Omental fat pad (tissue), 4 donors: ENCODE measurements at places on chromosomes 3 and 15.

- no peak for DNase-seq
Measured at GRCh38 chr3:123341871-123342630, 106.8 kb downstream of the ADCY5 start.

DNA sequence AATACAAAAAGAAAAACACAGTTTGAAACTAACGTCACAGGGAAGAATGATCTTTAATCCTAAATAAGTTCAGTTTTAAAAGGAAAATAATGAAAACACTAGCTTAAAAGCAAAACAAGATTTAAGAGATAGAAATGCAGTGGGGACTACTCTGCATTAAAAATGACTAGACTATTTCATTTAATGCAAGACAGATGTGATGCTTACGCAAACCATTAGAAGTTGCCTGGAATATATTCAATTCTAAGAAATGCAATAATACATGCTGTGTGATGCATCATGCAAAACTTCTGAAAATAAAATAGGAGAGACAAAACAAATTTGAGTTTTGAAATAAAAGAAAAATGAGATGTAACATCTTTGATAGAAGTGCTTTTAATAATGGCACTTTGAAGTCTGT lies 97.6 kb upstream of the STRIT1 start:
- no peak for DNase-seq

GRCh38 chr3:190774633-190775032 lies 87.9 kb downstream of the GMNC start:
- no peak for DNase-seq

DNA sequence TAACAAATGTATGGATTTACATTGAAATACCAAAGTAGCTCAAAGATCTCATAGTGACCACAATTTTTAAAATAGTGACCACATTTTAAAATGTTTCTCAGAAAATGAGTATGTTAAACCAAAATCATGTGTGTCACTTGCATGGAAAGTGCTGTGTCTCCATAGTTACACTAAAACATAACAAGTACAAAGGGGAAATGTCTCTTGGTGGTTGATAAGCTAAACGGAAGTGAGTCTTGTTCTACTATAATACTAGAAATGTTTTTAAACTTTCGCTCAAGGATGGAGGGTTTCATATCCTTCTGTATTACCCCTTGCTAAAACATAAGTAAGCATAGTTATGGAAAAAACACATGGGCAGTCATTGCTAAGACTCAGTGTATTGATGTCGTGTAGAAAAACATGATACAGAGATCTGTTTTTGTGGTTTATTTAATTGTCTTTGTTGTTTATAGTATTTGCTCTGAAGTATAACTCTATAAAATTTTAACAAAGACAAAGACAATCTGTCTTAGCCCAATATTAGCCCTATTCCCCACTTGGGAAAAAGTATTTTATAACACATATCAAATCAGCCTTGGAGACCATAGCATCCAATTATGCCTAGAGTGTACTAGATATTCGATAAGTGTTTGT lies 27.0 kb upstream of the DENND4A start:
- DNase-seq: no peak

DNA sequence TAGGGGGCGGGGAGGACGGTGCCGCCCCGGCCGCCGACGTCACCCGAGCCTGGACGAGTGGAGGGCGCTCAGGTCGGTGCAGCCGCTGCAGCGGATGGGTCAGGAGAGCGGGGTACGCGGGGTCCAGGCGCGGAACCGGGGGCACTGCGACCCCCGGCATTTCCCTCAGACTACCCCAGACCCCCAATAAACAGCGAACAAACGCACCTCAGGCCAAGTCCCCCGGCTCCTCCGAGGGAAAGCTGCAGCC lies 78.9 kb downstream of the IQSEC1 start:
- no peak for DNase-seq

DNA sequence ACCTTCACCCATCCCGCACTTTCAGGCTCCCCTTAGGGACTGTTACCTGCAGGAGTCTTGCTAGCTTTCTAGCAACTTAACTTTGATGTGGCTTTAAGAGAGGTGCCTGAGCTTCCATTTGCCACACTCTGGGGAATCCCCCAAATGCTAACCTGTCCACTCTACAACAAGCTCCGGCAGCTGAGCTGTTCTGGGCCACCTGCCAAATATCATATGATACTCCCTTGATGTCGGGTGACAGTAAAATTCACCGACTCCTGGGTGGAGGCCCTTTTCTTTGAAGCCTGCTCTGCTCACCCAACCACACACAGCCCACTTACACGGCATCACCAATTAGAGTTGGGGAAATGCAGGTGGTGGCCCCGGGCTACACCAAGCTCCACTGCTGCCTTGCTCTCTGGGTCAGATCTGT lies 38.0 kb upstream of the XCR1 start:
- DNase-seq: no peak

- DNase-seq: peak; percentile 63
Measured at GRCh38 chr15:64883997-64884511, 27.6 kb upstream of the ANKDD1A start.

DNA sequence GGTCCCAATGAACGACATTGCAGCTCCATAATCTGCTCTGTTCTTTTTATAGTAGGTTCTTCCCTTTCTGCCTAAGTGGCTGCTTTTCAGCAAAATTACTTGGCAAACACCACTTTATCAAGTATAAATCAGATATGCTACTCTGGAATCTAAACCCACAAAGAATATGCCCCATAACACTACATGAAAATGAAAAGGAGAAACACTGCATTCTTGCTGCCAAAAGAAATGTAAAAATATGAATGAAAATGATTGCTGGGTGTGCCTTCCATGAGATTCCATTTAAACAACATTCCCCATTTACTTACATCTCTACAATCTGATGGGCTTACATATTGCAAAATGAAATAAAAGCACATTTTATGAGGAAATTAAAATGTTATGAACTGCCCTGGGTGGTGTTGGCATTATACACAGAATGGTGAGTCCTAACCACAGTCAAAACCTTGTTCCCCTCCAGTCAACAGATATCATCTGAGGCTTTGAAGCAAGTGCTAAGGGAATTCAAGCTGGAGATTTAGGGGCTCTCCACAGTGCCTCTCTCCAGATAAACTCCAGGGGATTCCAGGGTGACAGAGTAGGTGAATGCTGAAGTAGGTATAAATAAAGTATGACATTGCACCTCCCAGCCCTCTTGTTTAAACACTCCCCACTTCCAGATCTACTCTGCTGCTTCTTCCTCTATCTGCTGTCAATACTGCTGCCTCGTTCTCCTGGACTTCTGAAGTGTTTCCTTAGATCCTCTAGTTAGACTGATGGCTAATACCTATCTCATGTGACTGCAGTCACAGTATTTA lies 136.5 kb downstream of the RORA start:
- no peak for DNase-seq

DNA sequence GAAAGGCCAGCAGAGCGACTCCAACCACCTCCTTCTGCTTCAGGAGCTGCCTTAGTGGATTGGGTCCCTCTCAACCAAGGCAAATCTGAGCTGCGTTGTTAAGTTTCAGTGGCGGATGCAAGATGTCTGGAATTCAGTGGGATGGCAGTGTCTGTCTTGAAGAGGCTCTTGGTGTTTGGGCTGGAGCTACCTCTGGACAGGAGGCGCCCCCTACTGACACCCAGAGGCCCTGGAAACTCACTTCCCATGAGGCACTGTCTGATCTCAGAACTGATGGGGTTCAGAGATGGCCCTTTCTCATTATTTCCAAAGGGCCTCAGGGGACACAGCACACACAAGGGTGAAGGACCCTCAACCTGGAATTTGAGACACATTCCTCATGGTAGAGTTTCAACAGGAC lies 6.0 kb upstream of the SLC28A1 start:
- DNase-seq: peak; percentile 32

DNA sequence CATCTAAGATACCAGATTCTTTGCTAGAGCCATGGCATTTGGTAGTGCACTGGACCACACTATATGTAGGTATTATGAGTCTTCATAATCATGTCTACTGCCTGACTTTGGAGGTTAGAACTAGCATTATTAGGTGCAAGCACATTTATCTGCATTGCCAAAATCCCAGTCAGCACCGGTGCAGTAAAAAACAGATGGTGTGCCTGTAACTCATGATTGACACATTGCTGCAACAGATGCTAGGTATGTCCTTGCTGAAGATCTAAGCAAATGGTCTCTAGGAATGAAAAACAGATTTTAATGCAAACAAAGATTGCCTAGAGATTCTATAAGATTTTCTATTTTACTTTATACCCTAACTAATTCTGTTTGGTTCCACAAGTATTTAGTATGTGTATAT lies 47.7 kb downstream of the MYO5A start:
- no peak for DNase-seq

DNA sequence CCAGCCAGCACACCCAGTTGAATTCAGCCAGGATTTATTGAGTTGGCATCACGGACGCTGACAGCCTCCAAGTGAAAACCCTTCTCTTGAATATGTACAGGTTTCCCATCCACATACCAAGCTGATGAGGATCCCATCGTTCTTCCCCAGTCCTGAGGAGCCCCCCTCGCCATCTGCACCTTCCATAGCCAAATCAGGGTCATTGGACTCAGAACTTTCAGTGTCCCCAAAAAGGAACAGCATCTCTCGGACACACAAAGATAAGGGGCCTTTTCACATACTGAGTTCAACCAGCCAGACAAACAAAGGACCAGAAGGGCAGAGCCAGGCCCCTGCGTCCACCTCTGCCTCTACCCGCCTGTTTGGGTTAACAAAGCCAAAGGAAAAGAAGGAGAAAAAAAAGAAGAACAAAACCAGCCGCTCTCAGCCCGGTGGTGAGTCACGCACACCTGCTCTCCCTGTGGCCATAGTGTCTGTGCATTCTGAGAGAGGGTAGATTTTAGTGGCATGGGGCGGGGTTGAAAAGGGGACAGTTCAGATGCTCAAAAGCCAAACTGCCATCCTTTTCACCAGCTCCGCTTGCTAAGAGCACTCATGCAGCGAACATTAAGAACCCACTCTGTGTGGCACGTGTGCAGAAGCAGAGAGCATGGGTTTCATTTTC lies 51.2 kb downstream of the KLHL25 start:
- no peak for DNase-seq

DNA sequence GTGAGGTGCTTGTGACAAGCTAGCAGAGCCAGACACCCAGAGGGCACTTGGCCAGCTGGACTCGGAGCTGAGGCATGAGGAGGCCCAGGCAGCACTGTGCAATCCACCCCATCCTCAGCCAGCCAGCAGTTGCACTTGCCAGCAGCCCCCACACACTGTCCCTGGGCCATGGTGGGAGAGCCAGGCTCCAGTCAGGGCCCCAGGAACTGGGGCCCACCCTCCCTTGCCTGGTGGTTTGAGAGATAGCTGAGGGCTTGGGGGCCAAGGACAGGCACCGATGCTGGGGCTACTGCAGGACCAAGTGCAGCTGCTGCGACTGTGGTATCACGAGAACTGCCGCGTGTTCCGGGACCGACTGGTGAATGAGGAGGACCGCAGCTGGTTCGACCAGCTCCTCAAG lies 63.5 kb downstream of the DNAH1 start:
- DNase-seq: no peak

- DNase-seq: no peak
Measured at GRCh38 chr3:101689286-101689685, 2.8 kb upstream of the RPL24 start.

DNA sequence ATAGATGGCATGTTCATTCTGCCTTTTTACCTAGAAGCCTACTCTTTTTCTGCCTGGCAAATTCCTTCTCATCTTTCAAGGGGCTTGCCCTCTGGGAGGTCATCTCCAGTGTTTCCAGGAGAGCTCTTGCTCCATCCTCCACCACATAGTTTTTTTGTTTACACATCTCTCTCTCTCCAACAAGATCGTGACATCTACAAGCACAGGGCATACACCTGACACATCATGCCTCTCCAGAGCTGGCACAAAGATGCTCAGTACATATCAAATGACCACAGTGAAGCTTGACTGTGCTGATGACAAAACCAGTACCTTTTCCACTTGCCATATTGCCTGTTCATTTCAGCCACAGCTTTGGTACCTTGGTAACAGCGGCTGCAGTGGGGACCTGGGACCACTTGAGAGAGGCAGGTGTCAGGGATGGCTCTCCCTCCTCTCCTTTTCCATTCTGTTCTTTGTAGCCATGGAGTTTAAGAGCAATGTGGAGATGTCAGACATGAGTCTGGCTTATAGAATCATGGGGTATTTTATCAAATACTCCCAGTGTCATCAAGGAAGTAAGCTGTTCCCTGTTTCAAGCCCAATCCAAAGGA lies 15.4 kb downstream of the ALPK3 start:
- no peak for DNase-seq

DNA sequence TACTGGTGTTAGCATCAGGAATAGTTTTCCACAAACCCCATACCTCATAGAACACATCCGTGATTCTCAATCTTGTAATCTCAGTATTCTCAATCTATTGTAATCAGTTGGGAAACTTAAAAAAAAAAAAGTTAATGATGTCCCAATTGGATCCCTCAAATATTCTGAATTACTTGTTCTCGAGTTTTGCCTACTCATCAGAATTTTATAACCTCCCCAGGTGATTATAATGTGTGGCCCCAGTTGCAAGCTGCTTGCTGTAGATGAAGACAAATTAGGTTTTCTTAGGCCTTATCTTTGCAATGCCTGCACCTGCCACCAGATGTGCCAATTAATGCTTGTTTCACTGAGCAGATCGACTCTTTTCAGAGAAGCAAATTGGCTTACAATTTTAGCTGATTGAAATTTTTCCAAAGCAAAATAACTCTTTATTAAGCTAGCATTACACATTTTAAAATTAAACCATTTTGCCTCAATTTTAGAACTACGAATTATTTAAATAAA lies 19.0 kb upstream of the DIPK2A start:
- DNase-seq: no peak

GRCh38 chr3:63768888-63769287 lies 50.2 kb upstream of the C3orf49 start:
- DNase-seq: no peak

DNA sequence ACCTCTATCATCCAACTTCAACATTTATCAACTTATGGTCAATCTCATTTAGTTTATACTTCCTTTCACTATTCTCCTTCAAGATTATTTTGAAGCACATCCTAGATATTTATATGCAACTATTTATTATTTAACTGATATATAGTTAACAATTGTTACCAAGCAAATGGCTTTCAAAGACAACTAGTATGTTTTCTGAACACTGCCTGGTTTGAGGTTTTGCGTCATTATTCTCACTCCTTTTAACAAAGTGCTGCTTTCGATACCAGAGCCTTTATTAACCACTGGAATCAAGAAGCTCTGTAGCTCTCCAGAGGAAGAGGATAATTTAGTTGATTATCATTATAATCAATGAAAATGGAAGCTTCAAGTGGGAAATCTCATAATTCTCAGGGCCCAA lies 19.6 kb downstream of the ZIC1 start:
- no peak for DNase-seq

GRCh38 chr15:88512078-88512477 lies 34.4 kb downstream of the DET1 start:
- no peak for DNase-seq

GRCh38 chr3:128494367-128494650 lies 1.3 kb upstream of the GATA2 start:
- no peak for DNase-seq

DNA sequence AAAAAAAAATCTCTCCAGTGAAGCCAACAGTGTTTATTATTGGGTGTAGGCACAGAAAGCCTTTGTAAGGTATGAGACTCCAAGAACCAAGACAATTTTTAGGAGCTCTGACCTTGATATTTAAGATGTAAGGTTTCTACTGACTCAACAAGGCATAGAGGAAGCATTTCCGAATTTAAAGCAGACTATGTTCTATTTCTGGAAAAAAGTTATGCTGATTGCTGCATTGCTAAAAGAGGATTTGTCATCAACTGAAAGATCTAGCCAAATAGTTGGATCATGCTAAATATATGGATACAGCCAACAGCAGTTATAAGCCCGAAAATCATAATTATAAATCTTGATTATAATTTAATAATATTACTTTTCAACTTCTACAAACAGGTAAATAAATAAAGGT lies 53.3 kb upstream of the MELTF start:
- no peak for DNase-seq
